Eye (tissue), 1 donor: ENCODE measurements at places on chromosomes 1 and 21.

DNA sequence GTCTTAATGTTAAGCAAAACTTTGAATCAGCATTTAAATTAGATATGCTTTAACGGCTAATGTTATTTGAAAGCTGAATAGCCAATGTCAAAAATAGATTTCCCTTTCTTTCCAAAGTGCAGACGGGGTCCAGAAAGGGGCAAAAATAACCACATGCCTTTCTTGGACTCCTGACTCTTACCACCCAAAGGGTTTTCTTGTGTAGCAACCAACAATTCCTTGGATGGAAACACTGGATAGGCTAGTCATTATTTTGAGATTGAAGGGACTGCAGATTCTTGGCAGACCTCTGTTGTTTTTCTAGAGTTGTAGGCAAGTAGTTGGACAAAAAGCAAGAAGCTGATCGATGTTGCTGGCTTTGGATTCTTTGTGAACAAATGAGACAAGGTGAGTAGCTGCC is 107.0 kb downstream of the MRPS6 start:
- DNase-seq, result peak; percentile 45

- no peak for DNase-seq
Observed at GRCh38 chr1:82153272-82153629, 352.5 kb downstream of the ADGRL2 start.

GRCh38 chr21:44771896-44772525 is 29.6 kb downstream of the UBE2G2 start:
- no peak for DNase-seq

- no peak for DNase-seq
Observed at GRCh38 chr1:91769742-91770141, 116.2 kb downstream of the TGFBR3 start.

GRCh38 chr1:199046618-199047017 is 407.8 kb downstream of the PTPRC start:
- no peak for DNase-seq

DNA sequence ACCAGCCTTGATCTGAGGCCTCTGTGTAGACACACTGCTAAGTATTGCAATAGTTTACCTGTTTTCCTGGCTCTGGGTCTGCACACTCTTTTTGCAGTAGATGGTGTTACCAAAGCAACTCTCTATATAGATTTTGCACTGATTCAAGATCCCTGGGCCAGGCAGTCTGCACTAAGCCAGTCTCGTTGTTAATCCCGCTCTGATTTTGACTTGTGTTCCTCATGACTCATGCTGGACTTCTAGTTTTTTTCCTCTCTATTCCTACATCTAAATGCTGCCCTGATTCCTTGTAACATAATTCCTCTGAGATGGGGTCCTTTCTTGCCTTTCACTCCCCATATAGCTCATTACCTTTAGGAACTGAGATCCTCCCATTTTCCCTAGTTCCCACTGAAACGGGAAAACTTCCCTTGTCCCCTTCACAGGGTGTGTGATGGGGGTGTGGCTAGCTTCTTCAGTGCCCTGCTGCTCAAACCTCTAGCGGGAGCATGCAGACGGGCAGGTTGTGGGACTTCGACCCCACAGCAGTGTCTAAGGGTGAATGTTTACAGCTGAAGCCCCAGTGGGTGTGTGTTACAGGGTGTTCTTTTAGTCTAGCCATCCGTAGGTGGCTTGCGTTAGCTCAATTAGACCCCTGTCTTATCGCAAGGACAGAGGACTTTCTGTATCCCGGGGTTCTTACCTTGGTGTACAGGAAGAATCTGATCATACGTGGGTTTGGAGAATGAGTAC is 106.5 kb upstream of the RAB3GAP2 start:
- no peak for DNase-seq

GRCh38 chr21:46125846-46126301 is 28.0 kb downstream of the COL6A2 start:
- DNase-seq, result no peak

DNA sequence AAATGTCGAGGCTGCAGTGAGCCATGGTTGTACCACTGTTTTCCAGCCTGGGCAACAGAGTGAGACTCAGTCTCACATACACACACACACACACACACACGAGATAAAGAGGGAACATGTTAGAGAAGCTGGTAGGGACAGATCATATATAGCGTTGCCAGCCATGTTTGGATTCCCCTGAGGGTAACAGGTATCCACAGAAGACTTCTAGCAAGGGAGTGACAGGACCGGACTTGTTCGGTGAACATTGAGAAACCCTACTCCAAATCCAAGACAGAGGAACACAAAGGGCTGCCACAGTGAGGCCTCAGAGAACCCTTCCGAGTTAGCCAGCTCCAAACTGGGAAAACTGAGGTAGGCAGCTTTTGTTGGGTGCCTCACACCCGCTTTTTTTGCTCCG is 3.7 kb upstream of the SARS1 start:
- DNase-seq, result no peak

GRCh38 chr1:204410688-204411450 is 748 bp downstream of the PPP1R15B start:
- peak; percentile 75 for DNase-seq

DNA sequence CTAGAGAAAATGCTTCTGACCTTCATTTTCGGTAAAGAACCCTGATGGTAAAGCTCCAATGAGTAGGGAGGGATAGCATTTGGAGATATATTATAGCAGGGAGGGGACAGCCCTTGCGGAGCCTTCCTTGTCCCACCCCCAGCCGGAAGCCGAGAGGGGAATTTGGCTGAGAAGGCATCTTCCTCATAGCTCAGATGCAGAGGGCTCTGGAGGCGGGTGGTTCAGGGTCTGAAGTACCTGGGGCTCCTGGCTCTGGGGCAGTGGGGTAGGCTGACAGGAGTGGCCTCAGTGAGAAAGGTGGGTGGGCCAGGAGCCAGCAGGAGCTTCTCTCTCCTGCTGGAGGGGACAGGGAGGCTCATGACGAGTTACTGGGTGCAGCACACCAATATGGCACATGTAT is 88.0 kb upstream of the IFFO2 start:
- no peak for DNase-seq

DNA sequence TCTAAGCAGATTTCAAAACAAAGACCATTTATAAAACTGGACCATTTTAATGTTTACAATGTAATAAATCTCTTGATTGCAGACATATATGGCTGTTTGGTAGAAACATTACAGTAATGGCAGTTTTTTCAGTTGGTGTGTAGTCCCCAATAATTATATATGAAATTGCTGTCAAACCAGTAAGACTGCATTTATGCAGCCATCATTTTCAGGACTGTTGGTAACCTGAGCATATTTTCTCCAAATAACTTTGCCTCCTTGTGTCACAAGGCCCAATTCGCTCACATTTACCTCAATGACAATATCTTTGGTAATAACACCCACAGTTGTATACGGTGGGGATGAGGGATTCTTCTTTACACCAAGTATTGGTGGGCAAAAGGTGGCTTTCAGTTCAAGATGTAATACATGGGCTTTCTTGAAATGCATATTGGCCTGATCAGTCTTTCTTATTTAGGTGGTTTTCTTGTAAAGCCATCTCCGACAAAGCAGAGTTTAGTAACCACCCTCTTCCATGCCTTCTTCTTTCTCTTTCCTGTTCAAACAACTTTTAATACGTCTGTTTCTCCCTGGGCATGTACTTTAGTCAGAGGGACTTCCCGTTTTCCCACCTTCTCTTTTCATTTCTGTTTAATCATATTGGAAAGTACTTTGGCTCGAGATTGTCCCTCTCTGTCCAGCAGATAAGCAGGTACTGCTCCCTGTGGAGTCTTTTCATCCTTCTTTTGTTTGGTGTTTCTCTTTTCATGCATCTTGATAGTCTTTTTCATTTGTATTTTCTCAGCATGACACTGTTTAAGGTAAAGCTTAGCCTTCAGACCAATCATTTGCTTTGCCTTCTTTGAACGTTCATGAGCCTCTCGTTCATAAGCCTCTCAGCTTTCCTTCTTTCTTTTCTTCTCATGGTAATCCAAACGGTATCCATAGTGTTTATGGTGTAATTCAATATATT is 30.4 kb downstream of the ATP2B4 start:
- no peak for DNase-seq

GRCh38 chr1:30693366-30693765 is 30.0 kb downstream of the MATN1 start:
- DNase-seq, result no peak

- DNase-seq, result no peak
Observed at GRCh38 chr1:161869291-161869690, 103.2 kb downstream of the ATF6 start.

- peak; percentile 28 for DNase-seq
Observed at GRCh38 chr1:90704817-90705216, 12.3 kb downstream of the BARHL2 start.

- no peak for DNase-seq
Observed at GRCh38 chr21:26245428-26245827, 74.9 kb upstream of the APP start.

- DNase-seq, result no peak
Observed at GRCh38 chr1:170205301-170205700, 59.5 kb downstream of the NTMT2 start.

- DNase-seq, result no peak
Observed at GRCh38 chr1:69148731-69149130, 419.0 kb upstream of the LRRC7 start.

- no peak for DNase-seq
Observed at GRCh38 chr1:54970901-54971300, 9.5 kb upstream of the TMEM61 start.

GRCh38 chr1:76428028-76428427 is 353.5 kb downstream of the ST6GALNAC3 start:
- DNase-seq, result no peak

- DNase-seq, result no peak
Observed at GRCh38 chr1:238199325-238199724, 308.6 kb upstream of the ZP4 start.

- no peak for DNase-seq
Observed at GRCh38 chr1:206803221-206803730, 31.0 kb upstream of the IL10 start.

GRCh38 chr21:26506956-26507355 is 66.1 kb downstream of the CYYR1 start:
- DNase-seq, result no peak

GRCh38 chr1:227427411-227427810 is 109.1 kb upstream of the CDC42BPA start:
- no peak for DNase-seq

DNA sequence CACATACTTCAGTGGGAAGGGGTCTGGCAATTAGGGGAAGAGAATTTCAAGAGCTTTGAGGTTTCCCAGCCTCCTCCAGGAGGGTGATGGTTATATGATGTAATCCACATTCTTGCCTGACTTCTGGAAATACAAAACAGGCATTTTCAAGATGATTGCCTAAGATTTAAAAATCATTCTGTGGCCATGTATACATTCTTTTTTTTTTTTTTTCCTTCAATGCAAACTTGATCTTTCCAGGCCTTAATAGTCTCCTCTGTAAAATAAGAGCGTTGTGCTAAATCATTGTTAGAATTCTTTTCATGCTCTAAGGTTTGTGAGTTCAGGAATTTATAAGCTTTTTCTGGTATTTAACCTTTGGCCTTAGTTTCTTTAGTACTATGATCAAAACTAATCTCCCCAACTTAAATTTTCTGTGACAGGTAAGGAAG is 192.3 kb upstream of the HMCN1 start:
- peak; percentile 41 for DNase-seq

GRCh38 chr1:98949621-98950020 is 55.0 kb downstream of the PLPPR5 start:
- peak; percentile 57 for DNase-seq

DNA sequence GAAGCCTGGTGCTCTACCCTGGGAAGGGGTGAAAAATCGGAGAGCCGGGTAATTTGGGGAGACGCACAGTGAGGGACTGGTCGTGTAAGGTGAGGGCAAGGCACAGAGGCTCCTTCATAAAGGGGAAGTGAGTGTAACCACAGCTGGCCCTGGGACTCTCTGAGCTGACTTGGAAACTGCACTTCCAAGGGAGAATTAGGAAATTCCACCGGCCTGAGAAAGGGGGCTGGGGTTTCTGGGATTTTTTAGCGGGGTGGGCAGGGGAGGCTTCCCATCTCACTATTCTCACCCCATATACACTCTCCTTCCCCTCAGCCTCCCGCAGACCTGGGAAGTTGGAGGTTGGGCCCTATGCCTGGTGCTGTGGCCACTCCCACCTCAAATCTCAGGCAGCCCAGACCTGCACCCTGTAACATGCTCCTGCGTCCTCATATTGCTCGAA is 88.3 kb upstream of the IPO9 start:
- no peak for DNase-seq

DNA sequence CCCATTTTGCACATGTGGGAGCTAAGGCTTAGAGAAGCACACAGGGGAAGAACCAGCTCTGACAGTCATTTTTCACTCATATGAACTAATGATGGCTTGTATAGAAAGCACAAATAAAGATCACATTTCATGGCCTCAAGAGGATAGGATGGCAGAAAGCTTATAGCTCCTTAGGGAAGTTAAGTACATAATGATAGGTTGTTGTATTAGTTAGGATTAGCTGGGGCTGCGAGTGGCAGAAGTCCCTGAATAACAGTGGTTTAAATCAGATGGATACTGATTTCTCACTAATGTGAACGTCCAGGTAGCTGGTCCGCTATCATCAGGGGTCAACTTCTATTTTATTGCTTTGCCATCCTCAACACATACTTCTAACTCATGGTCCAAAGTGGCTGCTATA is 284.0 kb downstream of the RPS6KC1 start:
- no peak for DNase-seq

GRCh38 chr1:151867765-151868411 is 14.4 kb upstream of the THEM5 start:
- DNase-seq, result no peak

DNA sequence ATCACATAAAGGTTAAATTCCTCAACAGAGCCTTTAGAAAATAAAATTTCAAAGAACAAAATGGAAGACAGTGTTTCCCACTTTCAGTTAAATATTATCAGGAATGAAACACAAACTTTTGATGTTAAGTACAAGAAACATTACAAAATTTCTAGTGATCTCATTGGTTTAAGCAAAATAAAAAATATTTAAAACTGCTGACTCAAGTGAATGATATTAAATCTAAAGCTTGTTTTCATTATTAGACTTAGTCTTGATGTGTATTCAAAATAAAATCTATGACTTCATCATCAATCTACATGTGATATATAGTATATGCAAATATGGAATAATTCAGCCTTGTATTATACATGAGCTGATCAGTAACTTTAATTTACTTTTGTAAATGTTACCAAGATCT is 584.9 kb downstream of the PTBP2 start:
- no peak for DNase-seq

GRCh38 chr1:222392556-222392955 is 155.3 kb downstream of the HHIPL2 start:
- DNase-seq, result no peak

DNA sequence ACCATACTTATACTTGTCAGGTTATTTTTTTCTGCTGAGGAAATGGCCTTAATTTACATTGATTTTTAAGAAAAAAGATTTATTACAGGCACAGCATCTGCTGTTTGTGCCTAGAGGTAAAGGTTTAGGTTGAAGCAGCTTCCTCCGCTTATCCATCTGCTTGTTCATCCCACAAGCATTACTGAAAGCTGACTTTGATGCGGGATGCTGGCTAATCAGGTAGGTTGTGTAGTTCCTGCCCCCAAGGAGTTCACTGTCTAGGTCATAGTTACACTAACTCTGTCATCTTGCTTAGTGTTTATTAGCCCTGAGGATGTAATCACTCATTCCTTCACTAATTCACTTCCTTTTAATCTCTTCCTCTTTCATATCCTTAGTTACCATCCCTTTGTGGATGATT is 377.7 kb upstream of the KAZN start:
- DNase-seq, result no peak
